Chondrocyte (in vitro differentiated cells): ENCODE measurements at places on chromosomes 5 and 9. TPM values are rescaled to one million over a fixed set of nuclear protein-coding genes. Genes with fewer than 3 reads are reported as not detected.
A peak's percentile ranks its signal among the peaks of the same experiment; 100 is the strongest.

GRCh38 chr9:134486143-134486591, 155.4 kb upstream of the COL5A1 start:
- no peak overlapping the region for H3K4me3 ChIP-seq
- no peaks in the 10 kb centered on the region for H3K36me3 ChIP-seq
- H3K4me1 ChIP-seq: peaks cover 6% of the 10 kb centered on the region
- no peak overlapping the region for H3K27ac ChIP-seq

SLC34A1 gene
- total RNA-seq: not detected in 3 replicates

GRCh38 chr5:107514305-107514704, 156.4 kb downstream of the EFNA5 start:
- peaks cover 20% of the 10 kb centered on the region for H3K4me1 ChIP-seq
- H3K4me3 ChIP-seq: no peak overlapping the region
- H3K27me3 ChIP-seq: no peaks in the 10 kb centered on the region
- H3K36me3 ChIP-seq: no peaks in the 10 kb centered on the region

SOHLH1 gene
- total RNA-seq: not detected in 3 replicates

GRCh38 chr5:132414634-132415378, 45.3 kb downstream of the SLC22A5 start:
- no peak for DNase-seq
- H3K4me3 ChIP-seq: peak overlapping the region; percentile 20
- H3K36me3 ChIP-seq: no peaks in the 10 kb centered on the region
- no peaks in the 10 kb centered on the region for H3K27me3 ChIP-seq
- H3K27ac ChIP-seq: peak overlapping the region; percentile 82

DNA sequence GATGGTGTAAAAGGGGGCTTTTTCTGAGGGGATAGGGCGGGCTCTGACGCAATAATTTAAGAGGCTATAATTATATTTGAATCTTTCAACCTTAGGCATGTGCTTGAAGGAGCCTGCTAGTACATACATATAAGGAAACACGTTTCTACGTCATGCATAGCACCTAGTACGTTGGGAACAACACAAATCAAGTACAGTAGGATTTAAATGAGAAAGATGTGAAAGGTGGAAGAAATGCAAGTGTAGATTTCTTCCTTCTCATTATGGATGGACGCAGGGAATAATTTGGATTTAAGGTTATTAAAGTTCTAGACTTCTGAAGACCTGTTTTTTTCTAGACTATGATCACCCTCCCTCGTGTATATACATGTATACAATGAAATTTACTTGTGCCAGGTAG, 927 bp upstream of the CDO1 start:
- H3K4me1 ChIP-seq: peaks cover 12% of the 10 kb centered on the region
- no peak for DNase-seq
- H3K36me3 ChIP-seq: peaks cover 1% of the 10 kb centered on the region
- H3K27me3 ChIP-seq: peaks cover 14% of the 10 kb centered on the region
- H3K27ac ChIP-seq: no peak overlapping the region

- no peak overlapping the region for H3K4me3 ChIP-seq
- peaks cover 43% of the 10 kb centered on the region for H3K4me1 ChIP-seq
- H3K27me3 ChIP-seq: no peaks in the 10 kb centered on the region
- H3K27ac ChIP-seq: no peak overlapping the region
- H3K36me3 ChIP-seq: peaks cover 17% of the 10 kb centered on the region
- DNase-seq: no peak
Measured at GRCh38 chr5:128378632-128379031, 159.4 kb downstream of the FBN2 start.

DNA sequence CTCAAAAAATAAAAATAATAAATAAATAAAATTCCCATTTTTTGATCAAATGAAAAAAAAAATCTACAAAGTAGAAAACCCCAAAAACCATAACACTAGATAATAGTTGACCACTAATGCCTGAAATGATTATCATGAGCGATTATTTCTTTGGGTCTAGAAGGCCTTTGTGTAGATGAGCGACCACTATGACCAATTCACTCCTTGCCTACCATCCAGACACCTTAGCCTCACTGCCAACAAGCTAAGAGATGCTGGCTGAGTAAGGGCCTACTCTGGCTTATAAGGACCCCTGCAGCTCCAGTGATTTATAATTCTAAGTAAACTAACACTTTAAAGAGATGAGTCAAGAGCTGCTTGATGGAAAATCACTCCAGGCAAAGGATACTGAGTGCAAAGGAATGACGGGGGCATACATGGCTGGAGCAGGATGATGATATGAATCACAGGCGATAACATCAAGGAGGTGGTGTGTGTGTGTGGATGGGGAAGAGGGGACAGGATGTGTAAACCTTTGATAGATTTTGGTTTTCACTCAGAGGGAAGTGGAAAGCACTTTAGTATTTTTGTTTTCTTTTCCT, 4.8 kb upstream of the F2RL1 start:
- H3K27ac ChIP-seq: peak overlapping the region; percentile 50
- no peaks in the 10 kb centered on the region for H3K36me3 ChIP-seq
- H3K27me3 ChIP-seq: no peaks in the 10 kb centered on the region

- H3K36me3 ChIP-seq: peaks cover 7% of the 10 kb centered on the region
- H3K4me3 ChIP-seq: no peak overlapping the region
- H3K4me1 ChIP-seq: peaks cover 14% of the 10 kb centered on the region
- no peaks in the 10 kb centered on the region for H3K27me3 ChIP-seq
Measured at GRCh38 chr5:75460942-75461610, 50.4 kb downstream of the CERT1 start.

DNA sequence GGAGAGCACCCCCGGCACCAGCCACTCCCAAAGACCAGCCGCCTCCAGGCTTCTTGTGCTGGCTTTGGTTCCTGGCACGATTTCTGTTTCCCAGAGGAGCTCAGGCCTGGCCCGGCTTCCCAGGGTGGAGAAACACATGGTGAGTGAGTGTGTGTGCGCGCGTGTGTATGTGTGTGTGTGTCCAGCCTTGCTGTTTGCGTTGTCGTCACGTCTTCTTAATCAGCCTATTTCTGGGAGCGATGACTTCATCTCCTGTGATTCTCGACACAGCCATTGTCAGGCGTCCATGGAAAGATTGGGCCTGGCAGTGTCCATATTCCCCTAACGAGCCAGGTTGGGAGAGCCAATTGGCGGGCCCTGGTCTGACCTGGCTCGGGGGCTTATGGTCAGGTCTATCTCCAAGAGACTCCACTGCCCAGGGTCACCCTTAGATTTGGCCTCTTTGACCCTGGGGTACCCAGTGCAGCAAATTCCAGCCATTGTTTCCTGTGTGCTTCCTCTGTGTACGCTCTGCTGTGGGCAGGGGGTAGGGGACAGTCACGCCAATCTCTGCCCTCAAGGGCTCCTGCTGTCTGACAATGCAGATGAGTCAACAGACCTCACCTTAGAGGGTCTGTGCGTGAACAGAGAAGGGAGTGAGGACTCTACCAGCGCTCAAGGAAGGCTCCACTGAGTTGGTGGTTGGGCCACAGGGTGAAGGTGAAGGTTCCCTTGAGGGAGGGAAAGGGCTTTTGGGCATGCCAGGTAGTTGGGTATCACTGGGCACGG, 73.8 kb downstream of the DAB2IP start:
- H3K27ac ChIP-seq: no peak overlapping the region
- peaks cover 1% of the 10 kb centered on the region for H3K36me3 ChIP-seq
- H3K4me1 ChIP-seq: peaks cover 41% of the 10 kb centered on the region

PITX1 gene
- total RNA-seq: 0.18 TPM in 1 of 3 replicates, not detected in the others

CD74 gene
- total RNA-seq: not detected in 3 replicates

DNA sequence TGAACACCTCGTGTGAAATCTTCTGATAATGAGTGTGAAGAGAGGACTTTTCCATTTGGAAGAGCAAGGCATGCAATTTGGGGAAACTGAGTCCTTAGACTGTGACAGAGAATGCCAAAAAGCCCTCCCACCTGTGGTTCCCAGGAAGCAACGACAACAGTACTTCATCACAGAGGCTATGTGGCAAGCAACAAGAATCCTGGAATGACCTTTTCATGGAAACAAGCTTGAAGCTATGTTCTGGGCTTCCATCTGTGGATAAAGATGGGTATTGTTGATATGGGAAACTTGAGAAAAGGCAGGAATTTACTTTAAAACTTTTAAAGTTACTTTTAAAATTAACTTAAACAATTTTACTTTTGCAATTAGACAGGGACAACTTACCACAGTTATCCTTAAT, 131.2 kb upstream of the ANKH start:
- H3K27ac ChIP-seq: no peak overlapping the region
- no peak for DNase-seq
- peaks cover 3% of the 10 kb centered on the region for H3K36me3 ChIP-seq
- peaks cover 5% of the 10 kb centered on the region for H3K27me3 ChIP-seq

GRCh38 chr9:115195912-115196311, 78.0 kb upstream of the TNC start:
- H3K4me3 ChIP-seq: no peak overlapping the region
- DNase-seq: no peak
- H3K27me3 ChIP-seq: no peaks in the 10 kb centered on the region
- no peak overlapping the region for H3K27ac ChIP-seq

TENT4A gene
- 21.5 to 28.2 TPM (median 21.7 TPM) in 3 replicates for total RNA-seq

- H3K36me3 ChIP-seq: peaks cover 14% of the 10 kb centered on the region
- no peak overlapping the region for H3K4me3 ChIP-seq
- H3K27me3 ChIP-seq: no peaks in the 10 kb centered on the region
- no peak overlapping the region for H3K27ac ChIP-seq
- peaks cover 26% of the 10 kb centered on the region for H3K4me1 ChIP-seq
Measured at GRCh38 chr9:110971705-110972104, 66.6 kb downstream of the LPAR1 start.

MAMDC2 gene
- 76.7 to 92.6 TPM (median 77.5 TPM) in 3 replicates for total RNA-seq
